ENCODE measurements at places on chromosomes 2 and 18. TPM values are rescaled to one million over a fixed set of nuclear protein-coding genes. Genes with fewer than 3 reads are reported as not detected.

DNA sequence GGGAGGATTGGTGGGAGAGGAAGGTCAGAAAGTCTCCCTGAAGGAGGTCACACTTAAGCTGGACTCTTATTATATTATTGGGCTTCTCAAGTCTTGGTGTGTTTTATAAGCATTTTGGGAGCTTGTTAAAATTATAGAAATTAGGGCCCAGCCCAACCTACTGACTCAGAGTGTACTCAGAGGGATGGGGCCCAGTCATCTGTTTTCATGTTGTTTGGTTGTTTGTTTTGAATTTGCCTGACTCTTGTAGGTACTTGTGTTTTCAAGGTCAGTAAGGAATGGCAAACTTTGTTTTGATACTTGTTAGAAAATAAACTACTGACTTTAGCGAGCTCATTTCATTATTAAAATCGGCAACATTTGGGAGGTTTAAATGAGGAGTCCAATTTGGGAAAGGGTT is 152.0 kb downstream of the INSIG2 start:
- peak; percentile 65 for DNase-seq

DNA sequence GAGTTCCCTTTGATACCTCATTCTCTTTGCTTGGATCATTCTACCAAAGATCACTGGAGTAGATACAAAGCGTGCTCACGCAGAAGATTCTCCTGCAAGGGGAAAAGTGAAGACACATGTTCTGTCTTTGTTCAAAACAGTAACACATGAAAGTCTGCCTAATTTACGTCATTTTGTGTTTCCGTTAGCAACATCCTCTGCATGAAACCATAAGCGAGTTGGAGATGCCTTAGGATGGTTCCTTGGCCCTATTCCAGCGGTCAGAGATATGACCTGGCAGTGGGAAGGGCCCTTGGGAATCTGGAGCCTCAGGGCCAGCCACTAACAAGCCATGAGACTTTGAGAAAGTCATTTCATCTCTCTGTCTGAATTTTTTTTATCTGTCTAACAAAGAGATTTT is 180.9 kb upstream of the TWIST2 start:
- no peak for DNase-seq

DNA sequence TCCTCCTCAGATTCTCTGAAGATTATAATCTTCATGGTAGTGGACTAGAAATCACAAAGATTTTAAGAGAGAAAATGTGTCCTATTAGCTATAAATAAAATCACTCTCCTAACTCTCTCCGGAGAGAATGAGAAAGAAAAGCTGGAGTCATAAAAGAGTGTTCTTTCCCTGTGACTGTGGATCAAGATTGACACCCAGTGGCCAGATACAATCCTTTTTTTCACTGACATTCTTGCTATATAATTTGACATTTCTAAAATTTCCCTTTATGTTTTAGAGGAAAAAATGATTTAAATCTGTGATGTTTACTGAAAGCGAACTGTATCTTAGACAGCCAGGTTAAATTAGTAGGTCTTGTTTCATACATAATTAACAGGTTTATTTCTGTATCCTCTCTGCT is 35.4 kb upstream of the LRP2 start:
- DNase-seq: peak; percentile 17

GRCh38 chr2:218985021-218985324 is at the start of gene FEV:
Gene FEV, minus strand, starts transcription at chr2:218985184. Its CDS starts 109 bp downstream, at chr2:218985075.
- no peak for DNase-seq

DUSP19 gene
- 0.38 TPM for total RNA-seq

ANKRD29 gene
- total RNA-seq: 15.0 TPM

RGPD4 gene
- not detected for total RNA-seq

C2orf72 gene
- total RNA-seq: under 0.01 TPM
